ENCODE measurements at places on chromosomes 16 and 17.

DNA sequence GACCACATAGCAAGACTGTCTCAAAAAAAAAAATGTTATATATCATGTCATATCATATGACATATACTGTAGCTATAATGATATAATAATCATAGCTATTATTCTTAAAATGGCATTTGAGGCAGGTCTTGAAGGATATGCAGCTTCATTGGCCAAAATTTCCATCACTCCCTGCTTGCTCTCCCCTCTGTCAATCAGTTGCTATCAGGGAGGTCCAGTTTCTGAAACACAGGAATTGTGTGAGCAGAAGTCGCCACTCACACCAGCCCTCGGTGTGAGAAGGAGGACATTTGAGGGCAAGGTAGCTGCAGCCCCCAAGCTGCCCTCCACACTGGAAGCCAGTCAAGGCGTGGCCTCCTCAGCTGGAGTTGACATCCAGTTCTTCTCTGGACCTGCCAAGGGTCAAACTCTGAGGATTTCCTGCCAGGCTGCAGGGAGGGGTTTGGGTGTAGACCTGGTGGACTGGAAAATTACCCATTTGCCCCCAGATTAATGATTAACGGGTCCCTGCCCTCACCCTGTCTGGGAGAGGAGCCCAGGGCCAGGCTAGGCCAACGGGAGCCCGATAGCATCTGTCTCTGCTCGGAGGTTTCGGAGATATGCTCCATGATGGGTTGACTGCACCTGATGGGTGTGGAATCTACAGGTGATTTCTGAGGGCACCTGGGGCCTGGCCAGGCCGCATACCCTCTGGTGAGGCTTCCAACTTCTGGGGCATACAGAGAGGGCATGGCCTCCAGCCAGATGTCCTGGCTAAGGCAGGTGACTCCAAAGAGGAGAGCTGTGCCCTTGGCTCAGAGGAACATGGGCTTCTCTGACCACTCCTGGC, 18.8 kb downstream of the WNT9B start:
- no peak for DNase-seq

DNA sequence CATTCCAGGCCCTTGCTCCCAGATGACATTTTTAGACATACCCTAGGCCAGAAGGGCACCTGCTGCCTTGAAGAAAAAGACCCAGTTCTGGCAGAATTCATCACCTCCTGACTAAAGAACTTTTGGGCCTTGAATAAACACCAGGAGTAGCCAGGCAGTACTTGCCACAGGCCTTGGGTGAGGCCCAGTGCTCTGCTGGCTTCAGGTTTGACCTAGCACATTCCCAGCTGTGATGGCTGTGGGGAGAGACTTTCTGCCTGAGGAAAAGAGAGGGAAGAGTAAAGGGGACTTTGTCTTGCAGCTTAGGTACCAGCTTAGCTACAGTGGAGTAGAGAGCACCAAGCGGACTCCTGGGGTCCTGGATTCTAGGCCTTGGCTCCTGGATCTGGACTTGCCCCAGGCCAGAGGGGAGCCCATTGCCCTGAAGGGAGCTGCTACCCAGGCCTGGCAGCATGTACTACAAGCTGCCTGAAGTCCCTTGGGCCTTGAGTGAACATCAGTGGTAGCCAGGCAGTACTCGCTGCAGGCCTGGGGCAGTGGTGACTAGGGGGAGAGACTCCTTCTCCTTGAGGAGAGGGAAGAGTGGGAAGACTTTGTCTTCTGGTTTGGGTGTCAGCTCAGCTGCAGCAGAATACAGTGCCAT, 44.3 kb downstream of the ABCA8 start:
- no peak for DNase-seq

DNA sequence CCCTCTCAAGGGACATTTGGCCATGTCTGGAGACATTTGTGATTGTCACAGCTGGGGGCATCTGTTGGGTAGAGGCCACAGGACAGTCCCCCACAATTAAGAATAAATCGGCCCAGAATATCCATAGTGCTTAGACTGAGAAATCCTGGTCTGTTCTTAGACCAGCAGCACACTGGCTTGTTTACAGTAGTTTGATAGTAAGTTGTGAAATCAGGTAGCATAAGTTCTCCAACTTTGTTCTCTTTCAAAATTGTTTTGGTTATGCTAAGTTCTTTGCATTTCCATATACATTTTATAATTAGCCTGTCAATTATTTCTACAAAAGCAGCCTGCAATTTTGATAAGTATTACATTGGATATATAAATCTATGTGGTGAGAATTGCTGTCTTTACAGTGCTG, 6.8 kb downstream of the MGRN1 start:
- DNase-seq, result no peak

DNA sequence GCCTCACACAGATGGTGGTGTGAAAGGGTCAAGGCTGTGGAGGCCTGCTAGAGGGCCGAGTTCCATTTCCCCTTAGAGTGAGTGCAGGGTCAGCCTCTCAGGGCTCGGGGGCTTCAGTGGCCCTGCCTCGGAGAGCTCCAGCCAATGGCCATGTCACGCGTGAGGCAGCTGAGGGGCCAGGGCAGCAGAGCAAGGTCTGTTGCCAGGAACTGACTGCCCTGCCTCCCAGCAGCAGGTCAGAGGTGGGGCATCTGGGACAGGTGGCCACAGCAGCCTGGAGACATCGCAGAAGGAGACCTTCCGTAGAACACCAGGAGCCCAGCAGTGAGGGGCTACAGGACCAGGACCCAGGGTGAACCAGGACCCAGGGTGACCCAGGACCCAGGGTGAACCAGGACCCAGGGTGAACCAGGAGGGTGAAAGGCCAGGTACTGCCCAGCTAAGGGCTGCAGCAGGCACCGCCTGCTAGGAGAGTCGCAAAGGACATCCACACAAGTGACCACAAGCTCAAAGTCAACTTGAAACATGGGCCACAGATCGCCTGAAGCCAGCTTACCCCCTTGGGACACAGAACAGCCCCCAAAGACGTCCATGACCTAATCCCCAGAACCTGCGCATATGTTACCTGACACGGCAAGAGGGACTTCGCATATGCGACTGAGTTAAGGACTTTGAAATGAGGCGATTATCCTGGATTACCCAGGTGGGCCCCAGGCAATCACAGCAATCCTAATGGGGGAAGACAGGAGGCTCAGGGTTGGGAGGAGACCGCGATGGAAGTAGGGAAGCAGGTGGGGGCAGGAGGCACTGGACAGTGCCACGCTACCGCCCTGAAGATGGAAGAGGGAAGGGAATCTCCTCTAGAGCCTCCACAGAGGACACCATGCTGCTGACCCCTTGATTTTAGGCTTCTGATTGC, 4.8 kb upstream of the MEAK7 start:
- DNase-seq, result no peak

GRCh38 chr16:13480801-13481200, 439.2 kb upstream of the ERCC4 start:
- DNase-seq, result no peak

GRCh38 chr17:265718-266117, 84.3 kb upstream of the DOC2B start:
- no peak for DNase-seq

DNA sequence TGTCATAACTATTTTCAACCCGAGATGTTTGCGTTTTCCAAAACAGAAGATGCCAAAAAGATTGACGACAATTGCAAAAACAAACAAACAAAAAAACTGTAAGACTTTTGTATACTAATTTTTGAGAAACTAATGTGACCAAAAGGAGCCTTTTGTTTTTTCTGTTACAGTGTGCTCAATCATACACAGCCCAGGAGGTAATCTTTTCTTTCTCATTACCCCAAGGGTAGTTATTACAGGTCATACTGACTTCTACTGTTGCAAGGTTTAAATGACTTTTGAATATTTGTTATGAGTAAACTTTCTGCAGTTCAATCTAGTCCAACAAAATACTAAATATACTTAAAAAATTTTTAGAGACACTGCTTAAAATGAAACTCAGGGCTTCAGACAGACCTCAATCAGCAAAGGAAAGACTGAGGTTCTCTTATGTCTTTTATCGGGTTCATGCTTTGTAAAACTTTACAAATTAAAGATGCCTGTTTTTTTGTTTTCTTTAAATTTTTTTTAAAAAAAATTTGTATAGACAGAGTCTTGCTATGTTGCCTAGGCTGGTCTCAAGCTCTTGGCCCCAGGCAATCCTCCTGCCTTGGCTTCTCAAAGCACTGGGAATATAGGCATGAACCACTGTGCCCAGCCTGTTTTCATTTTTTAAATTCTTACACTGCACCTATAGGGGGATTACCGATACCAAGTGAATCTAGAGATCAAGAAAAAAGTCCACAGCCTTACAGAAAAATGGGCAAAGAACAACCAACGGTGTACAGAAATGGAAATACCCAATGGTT, 47.6 kb downstream of the SPOP start:
- no peak for DNase-seq

GRCh38 chr17:56434610-56435009, 158.9 kb upstream of the NOG start:
- no peak for DNase-seq

GRCh38 chr17:45923511-45924268, 29.3 kb downstream of the MAPT start:
- DNase-seq, result no peak

DNA sequence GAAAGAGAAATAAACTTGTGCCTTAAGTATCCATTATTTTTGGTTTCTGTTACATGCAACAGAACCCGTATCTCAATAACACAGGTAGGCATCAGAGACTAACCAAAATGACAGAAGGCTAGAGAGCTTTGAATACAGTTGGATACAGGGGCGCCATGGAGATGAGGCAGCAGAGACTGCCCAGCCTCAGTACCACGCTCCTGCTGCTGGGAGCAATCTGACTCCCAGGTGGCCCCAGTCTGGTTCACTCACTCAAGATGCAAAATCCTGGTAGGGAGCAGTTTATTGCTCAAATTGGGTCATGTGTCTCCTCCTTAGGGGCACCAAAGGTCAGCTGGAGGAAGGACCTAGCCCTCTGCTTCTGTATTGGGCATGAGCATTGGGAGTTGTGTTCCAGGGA, 218.9 kb downstream of the USP22 start:
- DNase-seq, result no peak

DNA sequence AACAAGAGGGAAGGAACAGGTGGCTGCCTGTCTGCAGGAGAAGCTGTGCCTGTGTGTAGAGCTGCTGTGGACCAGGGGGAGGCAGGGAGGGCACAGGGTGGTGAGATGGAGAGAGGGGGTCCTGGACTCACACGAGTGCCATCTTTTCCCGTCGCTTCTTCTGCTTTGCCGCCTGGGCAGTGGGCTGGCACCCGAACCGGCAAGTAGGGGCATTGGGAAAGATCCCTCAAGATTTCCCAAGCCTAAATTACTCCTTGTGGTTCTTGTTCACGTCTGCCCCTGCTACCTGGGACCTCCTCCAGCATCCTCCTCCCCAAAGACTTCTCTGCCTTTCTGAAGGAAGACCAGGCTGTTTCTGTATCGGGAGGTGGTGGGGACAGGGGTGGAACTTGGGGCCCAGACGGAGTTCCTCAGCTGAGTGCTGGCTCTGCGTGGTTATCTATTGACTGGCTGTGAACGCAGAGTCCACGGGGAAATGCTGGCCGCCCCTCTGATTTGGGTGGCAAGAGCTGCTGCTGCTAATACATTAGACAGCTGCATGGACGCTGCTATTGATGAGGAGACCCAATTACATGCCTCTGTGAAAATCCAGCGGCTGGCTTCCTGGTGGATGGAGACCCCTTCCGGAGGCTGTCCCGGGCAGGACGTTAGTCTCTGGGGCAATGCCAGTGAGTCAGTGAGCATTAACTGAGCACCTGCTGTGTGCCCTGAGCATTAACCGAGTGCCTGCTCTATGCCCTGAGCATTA, 114.5 kb downstream of the OR1D5 start:
- no peak for DNase-seq

GRCh38 chr17:8707332-8708024, 37.2 kb downstream of the CCDC42 start:
- no peak for DNase-seq

- DNase-seq, result no peak
Measured at GRCh38 chr17:73956595-73957465, 246.6 kb upstream of the RPL38 start.

DNA sequence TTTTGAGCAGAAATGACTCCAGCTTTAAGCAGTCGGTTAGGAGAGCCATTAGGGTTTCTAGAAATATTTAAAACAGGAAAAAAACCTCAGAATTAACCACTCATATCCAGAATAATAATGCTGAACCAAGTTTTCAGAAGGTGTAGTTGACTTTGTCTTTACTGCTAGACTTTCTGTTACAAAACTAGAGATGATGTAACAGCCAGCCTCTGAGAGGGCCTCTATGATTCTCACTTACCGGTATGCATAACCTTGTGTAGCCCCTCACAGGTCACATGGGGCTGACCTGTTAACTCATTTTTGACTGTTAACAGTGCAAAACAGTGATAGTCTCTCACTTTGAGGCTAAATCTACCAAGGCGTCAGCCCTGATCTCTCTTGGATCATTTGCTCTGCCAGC, 74.3 kb downstream of the TEX14 start:
- DNase-seq, result no peak

GRCh38 chr17:6510321-6510977, 45.9 kb downstream of the PITPNM3 start:
- no peak for DNase-seq

GRCh38 chr16:59697236-59697635, 963.1 kb upstream of the GOT2 start:
- no peak for DNase-seq

- no peak for DNase-seq
Measured at GRCh38 chr17:35460354-35460851, 11.8 kb upstream of the SLFN13 start.

DNA sequence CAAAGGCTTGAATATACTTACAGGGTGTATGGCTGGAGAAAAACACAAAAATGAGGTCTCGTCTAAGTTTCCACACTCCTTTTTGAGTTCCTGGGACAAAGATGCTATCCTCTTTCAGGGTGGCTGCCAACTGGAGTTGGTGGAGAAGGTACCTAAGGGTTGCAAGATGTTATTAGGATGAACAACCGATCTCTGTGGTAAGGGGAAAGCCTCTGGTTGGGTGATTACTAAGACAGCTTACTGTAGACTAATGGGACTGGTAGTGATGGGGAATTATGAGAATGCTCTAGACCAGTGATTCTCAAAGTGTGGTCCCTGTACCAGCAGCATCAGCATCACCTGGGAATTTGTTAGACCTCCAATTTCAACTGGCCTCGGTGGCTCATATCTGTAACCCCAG, 6.0 kb downstream of the ADAT1 start:
- no peak for DNase-seq

DNA sequence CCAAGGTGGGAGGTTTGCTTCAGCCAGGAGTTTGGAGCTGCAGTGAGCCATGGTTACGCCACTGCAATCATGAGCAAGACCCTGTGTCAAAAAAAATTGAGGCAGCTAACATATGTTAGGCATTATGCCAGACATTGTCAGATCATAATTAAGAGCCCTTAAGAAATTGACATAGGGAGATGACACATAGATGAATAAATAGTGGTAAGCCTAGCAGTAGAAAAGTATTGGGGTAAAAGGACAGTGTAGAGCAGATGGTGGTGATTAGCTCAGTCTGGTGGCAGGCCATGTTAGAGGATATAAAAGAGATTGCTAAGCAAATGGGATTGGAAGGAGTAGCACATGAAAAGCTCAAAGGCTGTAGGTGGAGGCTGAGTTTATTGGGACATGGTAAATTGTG, 22.6 kb downstream of the SRCAP start:
- DNase-seq, result no peak

- DNase-seq, result no peak
Measured at GRCh38 chr16:77331802-77332586, 102.8 kb downstream of the ADAMTS18 start.

All from non-pigmented ciliary epithelial cell (primary cell).